Stimulated activated CD8-positive, alpha-beta memory T cell treated with anti-CD3 and anti-CD28 coated beads, Interleukin-4, amount 100 ng/mL, for 1 hour (primary cell): ENCODE measurements at places on chromosomes 4 and X.

- no peak for DNase-seq
These were observed 20.8 kb downstream of the DCTD start for GRCh38 chr4:182896421-182896820.

GRCh38 chrX:115058276-115058675, 40.9 kb upstream of the IL13RA2 start:
- DNase-seq: no peak

DNA sequence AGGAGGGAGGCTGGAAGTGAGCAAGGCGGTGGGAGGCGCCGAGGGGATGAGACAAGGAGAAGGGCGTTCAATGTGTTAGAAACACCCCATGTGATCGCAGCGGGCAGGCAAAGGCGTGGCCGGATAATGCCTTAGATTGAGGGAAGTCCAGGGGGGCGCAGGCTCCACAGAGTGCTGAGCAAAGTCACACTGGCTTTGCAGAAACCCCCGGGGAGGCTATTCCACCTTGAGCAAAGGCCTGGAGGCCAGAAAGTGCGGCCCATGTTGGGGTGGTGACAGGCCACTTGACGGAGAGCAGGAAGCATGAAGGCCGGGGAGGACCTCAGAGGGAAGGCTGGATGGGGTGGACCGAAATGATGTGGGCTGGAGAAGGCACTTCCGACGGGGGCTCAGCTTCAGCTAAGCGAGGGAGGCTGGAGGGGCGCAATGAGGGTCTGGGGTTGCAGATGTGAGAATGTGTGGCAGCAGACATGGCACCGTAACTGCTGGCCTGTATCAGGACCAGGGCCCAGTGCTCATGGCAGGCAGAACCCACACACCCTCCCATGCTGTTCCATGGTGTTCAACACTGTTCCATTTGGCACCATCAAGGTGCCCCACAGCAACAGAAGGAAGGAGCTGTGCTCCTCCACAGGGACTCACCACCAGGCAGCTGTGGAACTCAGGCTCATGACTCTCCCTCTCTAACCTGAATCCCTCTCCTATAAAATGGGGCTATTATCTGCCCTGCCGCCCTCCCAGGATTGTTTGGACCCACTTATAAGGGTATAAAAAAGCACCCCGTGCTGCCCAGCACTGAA, 50.3 kb downstream of the HMX1 start:
- DNase-seq: no peak

DNA sequence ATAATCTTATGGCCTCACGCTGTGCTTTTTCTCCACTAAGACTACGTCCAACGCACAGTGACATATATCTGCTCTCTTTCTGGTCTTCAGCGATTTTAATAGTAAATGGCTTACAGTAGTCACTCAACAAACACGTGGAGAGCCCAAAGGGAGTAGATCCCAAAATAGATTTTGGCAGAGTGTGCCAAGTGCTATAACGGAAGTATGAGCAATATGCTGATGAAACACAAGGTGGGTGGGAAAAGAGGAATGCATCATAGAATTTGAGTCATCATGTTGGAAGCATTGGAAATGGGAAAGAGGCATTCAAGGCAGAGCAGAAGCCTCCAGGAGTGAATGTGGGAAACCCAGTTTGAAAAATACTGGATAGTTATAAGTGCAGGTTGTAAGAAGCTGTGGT, 129.1 kb upstream of the LDB2 start:
- DNase-seq: no peak

DNA sequence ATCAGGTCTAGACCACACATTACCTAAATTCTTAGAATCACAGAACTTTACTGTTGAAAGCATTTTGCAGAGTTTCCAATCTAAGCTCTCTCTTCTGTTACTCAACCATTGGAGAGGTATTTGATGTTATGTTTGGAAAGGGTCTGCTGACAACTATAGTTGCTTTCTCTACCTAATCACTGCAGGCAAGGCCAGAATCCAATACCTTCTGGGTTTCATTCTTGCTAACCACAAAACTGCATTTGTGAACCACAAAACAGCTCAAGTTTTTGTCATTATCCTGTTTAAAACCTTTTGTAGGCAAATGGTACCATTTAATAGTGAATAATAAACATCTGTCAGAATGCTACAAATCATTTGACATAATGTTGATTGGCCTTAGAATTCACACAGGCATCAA, 380.1 kb downstream of the GASK1B start:
- DNase-seq: no peak

GRCh38 chrX:2894885-2895292, 34.2 kb downstream of the ARSD start:
- DNase-seq: no peak

GRCh38 chr4:7865533-7865932, 74.1 kb downstream of the AFAP1 start:
- no peak for DNase-seq

DNA sequence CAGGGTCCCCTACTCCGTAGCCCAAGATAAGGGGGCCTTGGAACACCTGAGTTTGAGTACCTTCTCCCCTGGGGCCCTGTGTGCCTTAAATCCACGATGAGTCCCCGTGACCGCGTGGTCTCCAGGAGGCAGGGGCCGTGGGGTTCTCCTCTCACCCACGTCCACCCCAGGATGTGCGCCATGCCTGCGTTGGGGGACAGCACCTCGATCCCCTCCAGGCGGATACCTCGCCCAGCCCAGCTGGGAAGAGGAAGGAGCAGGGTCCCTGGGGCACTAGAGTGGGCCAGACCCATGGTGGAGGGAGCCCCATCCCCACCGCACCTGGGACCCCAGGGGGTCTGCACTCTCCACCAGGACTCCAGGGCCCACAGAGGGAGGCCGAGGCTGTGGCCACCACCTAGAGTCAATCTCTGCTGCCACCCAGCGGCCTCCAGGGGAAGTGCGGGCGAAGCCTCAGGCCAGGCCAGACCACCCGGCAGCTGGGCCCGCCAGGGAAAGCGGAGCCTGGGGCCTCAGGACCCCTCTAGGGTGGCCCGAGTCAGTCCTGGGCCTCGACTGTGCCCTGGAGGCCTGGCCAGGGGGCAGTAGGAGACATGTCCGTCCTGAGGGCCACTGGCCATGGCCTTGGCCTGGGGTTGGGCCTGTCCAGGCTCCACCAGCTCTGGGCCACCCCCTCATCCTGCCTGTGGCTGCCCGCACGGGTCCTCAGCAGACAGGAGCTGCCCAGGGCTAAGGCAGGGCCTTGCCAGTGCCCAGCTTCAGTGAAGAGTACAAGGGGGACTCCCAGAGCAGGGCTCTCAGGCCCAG, 55.0 kb downstream of the FAM53A start:
- peak; percentile 38 for DNase-seq

- no peak for DNase-seq
These were observed 143.1 kb upstream of the BCOR start for GRCh38 chrX:40240844-40241243.

DNA sequence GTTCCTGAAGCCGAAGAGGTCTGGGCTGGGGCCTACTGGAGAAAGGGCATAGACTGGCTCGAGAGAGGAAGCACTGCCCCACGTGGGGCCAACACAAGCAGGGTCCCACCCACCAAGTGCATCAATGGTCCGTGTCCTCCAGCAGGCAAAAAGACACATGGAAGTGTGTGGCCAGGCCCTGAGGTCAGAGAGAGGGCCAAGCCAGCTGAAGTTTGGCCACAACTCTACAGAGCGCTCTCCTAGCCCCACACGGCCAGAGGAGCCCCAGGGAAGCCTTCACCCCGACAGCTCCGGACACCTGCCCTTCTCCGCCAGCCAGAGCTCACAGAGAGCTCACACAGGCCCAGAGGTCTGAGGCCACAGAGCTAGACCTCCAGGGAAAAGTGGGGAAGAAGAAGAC, 8.5 kb upstream of the KDM5C start:
- DNase-seq: no peak

DNA sequence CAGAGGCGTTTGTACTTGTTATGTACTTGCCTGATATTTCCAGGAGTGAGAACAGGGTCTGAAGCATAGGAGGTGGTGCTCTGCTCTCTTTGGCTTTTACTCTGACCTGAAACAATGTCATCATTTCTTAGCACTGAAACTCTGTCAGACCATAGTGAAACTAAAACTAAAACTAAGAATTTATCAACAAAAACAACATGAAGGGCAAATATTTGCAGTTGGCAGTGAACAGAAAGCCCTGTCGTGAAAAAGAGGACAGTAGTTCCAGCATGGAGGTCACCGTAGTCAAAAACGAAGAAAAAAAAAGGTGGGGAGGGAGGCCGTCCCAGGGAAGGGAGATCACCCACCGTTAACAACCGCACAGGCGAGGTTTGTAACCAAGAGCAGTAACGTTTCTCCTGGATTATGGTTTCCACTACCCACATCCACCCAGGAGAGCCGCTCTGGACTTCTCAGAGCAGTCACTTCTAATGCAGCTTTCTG, 97.5 kb downstream of the ANK2 start:
- no peak for DNase-seq

GRCh38 chr4:86870442-86871069, 21.4 kb upstream of the SLC10A6 start:
- DNase-seq: no peak

DNA sequence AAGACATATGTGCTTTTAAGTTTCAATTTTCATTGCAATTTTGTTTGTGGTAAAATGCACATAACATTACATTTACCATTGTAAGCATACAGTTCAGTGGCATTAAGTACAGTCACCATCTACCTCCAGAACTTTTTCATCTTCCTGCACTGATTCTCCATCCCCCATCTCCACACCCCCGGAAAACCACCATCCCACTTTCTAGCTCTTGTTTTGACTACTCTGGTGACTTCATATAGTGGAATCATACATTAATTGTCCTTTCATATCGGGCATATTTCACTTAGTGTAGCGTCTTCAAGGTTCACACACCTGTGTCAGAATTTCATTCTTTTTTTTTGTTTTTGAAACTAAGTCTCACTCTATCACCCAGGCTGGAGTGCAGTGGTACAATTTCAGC, 143.5 kb downstream of the GPR143 start:
- DNase-seq: no peak

DNA sequence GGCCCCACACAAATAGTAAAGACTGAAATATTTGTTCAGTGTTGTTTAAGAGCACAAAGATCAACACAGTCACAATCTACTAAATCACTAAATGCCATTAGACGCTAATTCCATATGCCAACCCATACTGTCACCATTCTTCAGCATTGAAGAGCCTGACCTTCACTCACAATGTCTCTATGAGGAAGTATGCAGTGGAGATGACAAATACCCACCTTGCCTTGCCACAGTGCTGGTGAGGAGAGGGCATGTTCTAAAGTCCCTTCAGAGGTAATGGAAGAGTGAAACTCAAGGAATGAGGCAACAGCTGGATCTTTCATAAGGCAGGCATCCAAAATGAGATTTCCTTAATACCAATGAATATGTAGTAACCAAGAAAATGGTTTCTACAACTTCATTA, 50.4 kb downstream of the FRMD7 start:
- DNase-seq: no peak

DNA sequence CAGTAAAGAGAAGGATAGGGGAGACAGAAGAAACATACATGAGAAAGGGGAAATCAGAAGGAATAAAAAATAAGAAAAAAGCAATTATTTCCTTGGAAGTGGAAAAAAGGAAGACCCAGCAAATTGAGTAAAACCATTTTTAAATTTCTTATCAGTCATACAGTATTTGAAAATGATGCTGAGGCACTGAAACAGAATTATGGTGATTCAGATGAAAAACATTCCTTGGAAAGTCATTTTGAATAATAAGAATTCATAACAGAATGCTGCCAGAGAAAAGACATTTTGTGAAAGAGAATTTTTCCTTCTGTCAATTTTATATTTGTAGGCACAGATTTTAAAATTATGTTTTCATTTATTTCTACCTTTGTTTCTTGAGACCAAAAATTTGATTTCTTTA, 895.5 kb upstream of the EPHA5 start:
- no peak for DNase-seq

DNA sequence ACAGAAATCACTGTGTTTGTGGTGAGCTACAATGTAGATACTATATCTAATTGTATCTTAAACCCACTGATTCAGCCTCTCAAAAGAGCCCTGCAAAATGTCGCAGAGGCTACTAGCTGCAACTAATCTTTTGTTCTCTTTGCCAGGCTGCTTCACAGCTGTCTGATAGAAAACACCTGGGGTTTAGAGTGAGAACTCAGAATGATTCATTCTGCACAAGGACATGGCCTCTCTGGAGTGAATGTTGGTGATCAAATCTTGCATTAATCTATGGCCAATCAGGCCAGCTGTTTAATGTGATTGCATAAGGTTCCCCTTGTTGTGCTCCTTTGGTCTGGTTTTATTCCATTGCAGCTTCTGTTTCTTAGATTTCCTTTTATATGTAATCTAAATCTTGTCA, 100.3 kb downstream of the EMCN start:
- DNase-seq: no peak

- no peak for DNase-seq
These were observed 436.7 kb downstream of the MID1IP1 start for GRCh38 chrX:39238006-39238405.

DNA sequence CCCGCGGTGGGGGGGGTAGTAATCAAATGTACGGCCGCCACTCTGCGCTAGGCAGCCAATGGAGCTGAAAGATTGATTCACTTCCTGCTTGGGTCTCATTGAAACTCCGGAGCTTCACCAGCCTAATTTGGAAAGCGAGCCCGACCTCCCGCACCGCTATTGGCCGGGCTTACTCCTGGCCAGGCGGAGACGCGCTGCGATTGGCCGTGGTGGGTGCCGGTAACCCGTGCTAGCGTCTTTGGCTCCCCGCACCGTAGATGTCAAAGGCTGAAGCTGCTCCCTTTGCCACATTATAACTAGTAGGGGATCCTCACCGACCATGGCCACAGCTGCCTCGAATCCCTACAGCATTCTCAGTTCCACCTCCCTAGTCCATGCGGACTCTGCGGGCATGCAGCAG, at the start of gene POU3F4:
Gene POU3F4, plus strand, starts transcription at position 285 of the 400 bp plus-strand sequence. Its CDS starts 35 bp downstream, at position 320.
- no peak for DNase-seq

GRCh38 chr4:107564326-107564725, 155.7 kb downstream of the PAPSS1 start:
- DNase-seq: no peak

DNA sequence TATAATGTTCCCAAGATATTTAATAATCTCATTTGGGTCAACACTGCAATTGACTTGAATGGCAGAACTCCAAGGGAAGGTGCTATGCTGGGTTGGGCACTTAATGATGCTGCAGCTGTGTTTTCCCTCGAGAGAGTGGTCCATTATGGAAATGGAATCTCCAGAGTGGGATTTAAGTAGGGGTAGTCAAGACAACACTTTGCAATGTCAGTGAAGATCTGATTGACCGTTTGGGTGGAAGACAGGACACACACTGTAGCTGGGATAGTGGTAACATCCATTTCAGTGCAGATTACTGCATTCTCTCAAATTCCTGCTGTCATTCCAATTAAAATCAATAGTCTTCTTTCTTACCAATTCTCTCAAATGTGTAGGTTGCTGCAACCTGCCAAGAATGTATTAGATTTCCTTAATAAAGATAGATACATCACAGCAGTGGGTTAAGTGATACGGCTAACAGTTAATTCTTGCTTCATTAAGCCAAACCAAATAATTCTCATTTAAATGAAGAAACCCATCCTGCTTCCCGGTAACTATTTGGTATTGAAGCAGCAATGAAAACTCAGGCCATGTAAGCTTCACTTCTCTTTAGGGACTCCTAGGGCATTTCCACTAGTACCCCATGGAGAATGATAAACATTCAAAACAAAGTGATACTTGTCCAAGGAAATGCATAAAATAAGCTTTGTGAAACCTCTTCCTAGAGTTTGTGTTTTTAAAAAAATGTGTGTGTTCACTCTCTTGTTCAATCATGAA, 40.5 kb upstream of the RASGEF1B start:
- no peak for DNase-seq

- no peak for DNase-seq
These were observed 45.6 kb upstream of the CCSER1 start for GRCh38 chr4:90081432-90082144.
